ENCODE measurements at places on chromosomes 7 and 10.

DNA sequence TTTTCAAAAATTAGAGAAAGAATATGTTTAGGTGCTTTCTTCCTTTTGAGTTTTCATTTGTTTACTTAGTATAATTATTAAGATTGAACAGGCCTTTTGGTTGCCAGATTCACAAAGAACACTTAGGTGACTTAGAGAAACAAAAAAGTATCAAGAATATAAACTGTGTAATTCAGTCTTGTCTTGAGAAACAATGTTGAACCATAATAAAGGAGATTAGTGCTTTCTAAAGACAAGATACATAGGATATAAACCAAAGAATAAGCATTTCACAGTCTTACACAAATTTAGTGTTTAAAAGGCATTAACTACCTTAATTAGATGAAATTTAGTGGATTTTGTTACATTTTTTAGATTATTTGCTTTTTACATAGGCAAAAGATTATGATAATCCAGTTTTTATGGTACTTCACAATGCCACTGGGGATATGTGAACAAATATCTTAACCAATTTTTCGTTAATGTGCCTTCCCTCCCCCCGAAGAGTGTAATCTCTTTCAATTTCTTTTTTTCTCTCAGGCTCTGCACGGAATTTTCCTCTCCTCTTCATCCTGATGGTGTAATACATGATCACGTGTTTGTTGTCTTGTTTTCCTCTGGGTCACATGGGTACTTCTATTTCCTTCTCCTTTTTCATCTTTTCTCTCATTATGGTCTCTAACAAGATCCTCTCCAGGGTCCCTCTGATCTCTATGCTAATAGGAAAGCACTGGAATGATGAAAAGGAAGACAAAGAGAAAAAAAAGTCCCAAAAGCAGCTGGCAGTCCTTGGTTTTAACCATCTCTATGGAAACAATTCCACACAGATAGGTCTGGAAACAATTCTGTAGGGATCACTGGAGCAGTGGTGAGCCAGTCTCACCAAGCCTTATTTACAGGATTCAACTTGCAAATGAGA is 3.7 kb upstream of the HNRNPH3 start:
- peak; percentile 18 for DNase-seq

- no peak for DNase-seq
These were observed 9.2 kb upstream of the EPHA1 start for GRCh38 chr7:143417734-143418383.

- no peak for DNase-seq
These were observed 303.5 kb downstream of the PAXIP1 start for GRCh38 chr7:154699417-154699816.

GRCh38 chr7:116630932-116631671 is 40.9 kb upstream of the MET start:
- no peak for DNase-seq

DNA sequence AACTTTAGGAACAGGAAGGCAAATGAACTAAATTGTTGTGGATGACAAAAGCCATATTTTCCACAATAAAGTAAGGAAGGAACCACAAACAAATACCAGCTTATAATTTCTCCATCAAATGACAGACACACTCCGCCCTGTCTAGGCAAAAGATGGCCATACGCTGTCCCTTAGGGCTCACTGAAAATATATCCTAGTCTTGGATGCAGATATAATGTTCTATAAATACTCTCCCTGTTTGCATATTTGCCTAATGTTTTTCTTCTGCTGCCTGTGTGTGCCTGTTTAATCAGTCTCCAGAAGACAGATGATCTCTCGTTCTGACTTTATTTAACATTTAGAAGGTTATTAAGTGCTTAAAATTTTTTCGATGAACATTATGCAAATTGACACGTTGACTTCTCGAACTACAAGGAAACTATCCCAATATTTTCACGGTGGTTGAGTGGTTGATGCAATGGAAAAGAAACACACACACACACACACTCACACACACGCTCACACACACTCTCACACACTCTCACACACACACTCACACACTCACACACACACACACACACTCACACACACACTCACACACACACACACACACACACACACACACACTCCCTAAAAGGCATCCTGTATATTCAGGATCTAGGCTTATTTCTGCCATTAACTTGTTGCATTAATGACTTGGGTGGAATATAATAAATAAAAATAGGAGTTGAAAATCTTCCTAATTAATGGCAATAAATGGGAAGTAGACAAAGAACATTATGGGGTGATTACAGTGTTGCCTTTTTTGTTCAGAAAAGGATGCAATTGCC is 297.1 kb downstream of the PRPF18 start:
- no peak for DNase-seq

GRCh38 chr10:122206471-122207065 is 64.5 kb upstream of the BTBD16 start:
- DNase-seq: no peak

DNA sequence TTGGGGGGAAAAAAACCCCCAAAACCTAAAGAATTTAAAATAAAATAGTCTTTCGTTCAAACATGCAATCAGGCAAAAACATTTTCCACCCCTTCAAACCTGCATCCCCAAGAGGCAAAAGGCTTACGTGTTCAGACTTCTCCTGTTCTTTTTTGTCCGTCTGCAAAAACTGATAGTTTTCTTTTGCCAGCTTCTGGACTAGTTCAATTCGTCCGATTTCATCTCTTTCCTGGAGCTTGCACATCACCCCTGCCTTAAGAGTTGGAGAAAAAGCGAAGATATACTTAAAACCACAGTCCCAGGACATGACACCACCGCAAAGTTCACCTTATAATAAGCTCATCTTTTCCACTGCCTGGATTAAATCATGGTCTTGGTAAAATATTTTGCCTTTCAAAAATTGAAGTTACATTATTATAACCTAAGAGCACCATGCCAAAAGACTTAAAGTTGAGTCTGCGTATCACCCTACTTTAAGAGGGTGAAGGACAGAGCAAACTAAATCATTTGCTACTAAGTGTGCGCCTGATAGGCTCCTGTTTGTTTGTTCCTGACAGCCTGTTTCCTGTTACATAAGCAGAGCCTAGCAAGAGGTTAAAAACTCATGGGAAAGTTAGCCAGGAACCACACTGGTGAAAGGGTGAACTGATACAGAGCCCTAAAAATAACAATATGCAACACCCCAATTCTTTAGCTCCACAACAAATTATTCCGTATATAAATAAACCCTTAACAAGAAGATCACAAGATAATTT is 137.0 kb downstream of the RAPGEF5 start:
- DNase-seq: no peak

GRCh38 chr10:9800011-9800410 is 1217.7 kb upstream of the CELF2 start:
- DNase-seq: no peak

- DNase-seq: no peak
These were observed 150.9 kb downstream of the ZNF22 start for GRCh38 chr10:45151467-45152214.

- no peak for DNase-seq
These were observed 270.8 kb downstream of the HTR7 start for GRCh38 chr10:90587081-90587491.
